ENCODE measurements at places on chromosomes 5 and 9.

GRCh38 chr5:159764283-159765134 is 151.8 kb upstream of the ADRA1B start:
- DNase-seq: peak; percentile 88

DNA sequence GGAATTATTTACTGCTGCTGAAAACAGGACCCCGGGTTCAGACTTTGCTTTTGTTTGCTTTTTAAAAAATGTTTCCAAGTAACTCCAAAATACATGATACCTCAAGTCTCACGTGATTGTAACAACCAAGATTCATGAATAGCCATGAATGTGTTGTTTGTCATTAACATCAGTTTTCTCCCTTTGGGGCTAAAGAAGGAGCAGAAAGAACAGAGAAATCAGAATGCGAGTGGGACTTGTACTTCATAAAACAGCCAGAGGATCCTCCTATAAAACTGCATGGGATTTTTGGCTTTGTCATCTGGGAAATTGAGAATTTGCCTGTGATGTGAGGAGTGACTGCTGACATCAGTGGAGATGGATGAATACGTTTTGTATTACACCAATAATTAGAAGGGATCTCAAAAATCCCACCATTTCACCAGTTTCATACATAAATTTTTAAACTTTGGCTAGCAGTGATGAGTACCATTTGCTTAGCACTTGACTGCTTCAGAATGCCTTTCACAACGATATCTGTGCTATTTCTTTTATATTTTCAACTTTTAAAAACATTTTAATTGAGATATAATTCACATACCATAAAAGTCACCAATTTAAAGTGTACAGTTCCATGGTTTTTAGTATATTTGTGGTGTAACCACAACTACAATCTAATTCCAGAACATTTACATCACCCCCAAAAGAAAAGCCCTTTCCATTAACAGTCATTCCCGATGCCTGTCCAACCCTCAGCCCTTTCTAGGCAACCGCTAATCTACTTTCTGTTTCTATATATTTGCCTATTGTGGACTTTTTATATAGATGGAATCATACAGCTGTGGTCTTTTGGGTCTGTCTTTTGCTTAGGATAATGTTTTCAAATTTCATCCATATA is 126.9 kb upstream of the ANKRD55 start:
- no peak for DNase-seq

GRCh38 chr9:123713282-123713681 is 216.6 kb downstream of the DENND1A start:
- DNase-seq: no peak

DNA sequence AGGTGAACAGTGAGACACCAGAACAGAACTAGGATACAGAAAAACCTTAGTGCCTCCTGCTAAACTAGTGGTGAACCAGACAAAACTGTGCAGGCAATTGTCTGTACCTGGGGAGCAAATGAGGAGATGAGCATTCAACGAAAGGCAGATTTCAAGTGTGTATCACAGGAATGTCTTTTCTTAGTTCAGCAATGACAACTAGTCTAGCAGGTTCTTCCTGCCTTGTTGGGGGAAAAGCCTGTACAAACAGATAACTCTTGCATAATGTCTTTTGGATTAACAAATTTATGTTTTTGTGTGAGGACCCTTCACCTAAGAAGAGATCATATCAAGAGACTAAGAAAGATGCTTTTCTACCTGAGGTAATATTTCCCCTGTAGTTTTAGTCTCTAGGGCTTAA is 21.8 kb upstream of the DENND4C start:
- no peak for DNase-seq

- DNase-seq: no peak
These were observed 70.0 kb upstream of the GFPT2 start for GRCh38 chr5:180423133-180423532.

DNA sequence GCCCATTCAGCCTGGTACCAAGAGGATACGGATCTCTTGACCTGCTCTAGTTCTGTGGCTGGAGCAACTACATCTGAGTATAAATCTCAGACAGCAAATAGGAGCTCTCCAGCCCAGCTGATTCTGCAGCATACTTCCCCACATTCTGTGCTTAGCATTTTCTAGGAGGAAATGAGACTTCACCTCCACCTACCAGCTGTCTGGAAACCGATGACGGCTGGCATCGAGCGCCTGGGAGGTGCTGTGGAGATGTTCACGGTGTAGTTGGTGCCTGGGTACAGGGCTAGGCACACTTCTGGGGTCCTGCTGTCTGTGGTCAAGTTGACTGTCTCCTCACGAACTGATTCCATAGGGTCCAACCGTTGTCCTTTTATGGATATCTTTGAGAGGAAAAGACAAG is 63.6 kb downstream of the SUSD1 start:
- DNase-seq: no peak

- no peak for DNase-seq
These were observed 20.4 kb downstream of the NXNL2 start for GRCh38 chr9:88555268-88555980.

- DNase-seq: no peak
These were observed 79.2 kb downstream of the C9orf152 start for GRCh38 chr9:110128664-110129329.

DNA sequence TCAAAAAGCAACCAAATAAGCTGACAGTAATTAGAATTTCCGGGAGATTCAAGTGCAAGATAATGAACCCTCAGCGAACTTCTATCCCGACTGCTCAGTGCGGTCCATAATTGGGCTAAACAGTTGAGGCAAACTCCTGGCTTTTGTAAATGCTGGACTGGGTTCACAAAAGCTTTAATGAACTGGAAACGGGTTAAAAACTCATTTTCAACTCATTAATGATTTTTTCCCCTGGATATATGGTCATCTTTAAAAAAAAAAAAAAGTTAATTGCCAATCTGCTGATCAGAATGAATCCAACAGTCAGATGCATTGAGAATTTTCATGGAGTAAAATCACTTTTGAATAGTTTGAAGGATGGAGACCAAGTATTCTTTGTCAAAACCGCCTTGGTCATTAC is 79.5 kb upstream of the WWC1 start:
- no peak for DNase-seq

GRCh38 chr9:78121488-78121887 is 89.9 kb upstream of the GNAQ start:
- no peak for DNase-seq

DNA sequence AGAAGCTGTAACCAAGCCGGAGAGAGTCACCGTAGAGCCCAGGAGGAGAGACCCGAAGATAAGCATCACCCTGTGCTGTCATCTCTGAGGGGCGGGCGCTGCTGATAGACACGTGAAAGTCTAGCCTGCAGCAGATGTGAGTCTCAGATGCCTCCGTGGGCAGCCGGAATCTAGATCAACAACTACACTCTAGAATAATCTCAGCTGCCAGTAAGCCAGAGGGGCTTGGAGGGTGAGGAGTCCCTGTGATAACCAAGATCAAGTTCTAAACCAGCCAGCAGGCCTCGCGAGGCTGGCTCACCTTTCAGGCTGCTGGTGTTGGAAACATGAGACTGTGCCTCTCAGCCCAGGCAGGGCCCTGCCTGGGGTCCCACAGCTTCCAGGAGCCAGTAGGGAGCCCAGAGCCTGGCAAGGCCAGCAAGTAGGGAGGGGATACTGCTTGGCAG is 54.1 kb downstream of the DAPK1 start:
- DNase-seq: no peak

DNA sequence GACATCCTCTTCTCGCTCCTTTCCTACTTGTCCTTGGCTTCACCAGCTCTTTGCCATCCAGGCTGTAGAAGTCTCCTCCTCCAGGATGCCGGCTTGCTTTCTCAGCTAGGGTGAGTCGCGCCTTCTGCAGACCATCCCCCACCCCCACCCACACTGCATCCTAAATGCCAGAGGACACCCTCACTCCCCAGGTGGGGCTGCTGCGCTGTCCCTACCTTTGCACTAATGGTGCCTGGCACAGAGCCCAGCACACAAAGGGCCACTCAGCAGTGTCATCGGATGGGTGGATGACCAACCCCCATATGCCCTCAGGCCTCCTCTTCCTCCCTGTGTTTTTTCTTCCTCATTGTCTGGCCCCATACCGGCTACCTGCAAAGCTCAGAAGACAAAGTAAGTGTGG is 14.8 kb downstream of the IL9 start:
- no peak for DNase-seq

DNA sequence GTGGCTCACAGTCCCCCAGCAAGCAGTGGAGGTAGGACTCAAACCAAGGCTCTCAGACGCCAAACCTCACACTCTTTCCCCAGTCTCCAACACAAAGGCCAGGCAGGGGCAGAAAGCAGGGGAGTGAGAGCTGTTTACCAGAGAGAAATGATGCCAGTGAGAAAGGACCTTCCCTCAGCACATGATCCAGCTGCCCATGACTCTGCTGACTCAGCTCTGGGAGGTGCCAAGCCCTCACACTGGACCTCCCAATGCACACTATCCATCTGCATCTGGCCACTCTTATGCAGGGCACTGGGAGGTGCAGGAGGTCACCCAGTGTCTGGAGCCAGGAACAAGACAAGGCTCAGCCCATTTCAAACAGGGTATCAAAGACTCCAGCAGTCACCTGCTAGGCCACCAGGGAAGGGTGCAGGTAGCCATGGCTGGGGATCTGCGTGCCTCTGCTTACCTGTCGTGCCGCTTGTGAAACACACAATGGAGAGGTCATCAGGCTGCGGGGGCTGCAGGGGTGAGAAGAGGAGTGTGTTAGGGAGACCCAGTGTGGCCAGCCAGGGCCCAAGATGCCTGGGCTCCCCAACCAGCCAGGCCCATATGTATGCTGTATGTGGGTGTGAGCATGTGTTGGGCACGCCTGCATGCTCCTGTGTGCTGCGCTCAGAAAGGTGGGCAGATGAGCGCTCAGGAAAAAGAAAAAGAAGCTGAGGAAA is 26.3 kb downstream of the ACSL6 start:
- DNase-seq: no peak

DNA sequence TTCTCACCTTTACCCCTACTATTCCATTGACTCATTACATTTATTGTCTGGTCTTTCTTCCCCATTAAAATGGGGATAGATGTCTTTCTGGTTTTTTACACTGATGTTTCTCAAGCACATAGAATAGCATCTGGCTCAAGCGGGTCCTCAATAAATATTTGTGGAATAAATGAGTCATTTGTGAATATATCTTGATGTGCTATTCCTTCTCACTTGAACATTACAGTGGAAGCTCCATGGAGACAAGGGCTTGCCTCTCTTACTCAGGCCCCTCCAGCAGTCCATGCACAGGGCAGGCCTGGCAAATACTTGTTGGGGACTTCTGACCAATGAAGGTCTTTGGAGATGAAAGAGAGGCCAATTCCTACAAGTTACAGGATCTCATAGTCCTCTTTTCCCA is 151.7 kb upstream of the TAS2R1 start:
- DNase-seq: no peak

DNA sequence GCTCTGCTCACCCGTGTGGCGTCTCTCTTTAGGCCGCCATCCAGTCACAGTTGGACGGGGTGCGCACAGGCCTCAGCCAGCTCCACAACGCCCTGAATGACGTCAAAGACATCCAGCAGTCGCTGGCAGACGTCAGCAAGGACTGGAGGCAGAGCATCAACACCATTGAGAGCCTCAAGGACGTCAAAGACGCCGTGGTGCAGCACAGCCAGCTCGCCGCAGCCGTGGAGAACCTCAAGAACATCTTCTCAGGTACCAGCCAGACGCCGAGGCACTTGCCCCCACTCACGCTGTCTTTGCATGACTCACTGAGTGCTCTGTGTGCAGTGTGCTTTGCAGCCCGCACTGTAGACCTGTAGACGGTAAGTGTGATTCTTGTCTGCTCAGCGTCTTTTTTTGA is 4.5 kb downstream of the EXOC3 start:
- no peak for DNase-seq

- DNase-seq: peak; percentile 16
These were observed 117.5 kb upstream of the OR13F1 start for GRCh38 chr9:104386425-104387069.

GRCh38 chr9:92176068-92176799 is 61.0 kb upstream of the SPTLC1 start:
- DNase-seq: no peak

DNA sequence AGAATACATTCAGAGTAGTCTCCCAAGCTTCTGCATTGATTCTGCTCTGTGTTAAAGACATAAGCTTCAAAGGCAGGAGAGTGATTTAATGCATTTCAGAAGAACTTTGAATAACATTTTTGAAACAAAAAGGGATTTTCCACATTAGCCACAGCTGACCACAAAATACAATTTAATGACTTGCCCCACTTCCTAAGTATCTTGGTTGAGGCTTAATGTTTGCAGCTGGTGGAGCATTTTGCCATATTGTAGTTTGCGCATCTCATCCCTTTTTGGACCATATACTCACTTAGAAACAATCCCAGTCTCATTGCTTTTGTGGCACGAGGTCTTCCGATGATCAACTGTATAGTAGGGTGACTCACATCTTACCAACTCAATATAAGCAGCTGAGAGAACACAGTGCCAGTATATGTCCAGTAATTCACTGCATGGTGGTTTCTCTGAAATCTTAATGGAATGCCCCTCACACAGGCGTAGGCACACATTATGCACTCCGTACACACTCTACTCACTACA is 455.8 kb upstream of the PTGER4 start:
- peak; percentile 88 for DNase-seq

GRCh38 chr9:98485706-98486105 is 223.0 kb downstream of the GABBR2 start:
- DNase-seq: no peak

DNA sequence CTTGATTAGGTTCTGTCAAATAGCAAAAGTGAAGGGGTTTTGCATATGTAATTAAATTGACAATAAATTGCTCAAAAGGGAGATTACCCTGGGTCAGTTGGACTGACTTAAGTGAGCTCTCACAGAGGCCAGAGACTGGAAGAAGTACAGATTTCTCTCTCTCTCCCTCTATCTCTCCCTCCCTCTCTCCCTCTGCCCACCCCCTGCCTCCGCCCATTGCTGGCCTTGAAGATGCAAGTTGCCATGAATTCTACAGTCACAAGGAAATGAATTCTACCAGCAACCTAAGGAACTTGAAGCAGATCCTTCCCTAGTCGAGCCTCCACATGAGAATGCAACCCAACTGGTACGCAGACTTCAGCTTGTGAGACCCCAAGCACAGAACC is 119.2 kb downstream of the LPAR1 start:
- no peak for DNase-seq

DNA sequence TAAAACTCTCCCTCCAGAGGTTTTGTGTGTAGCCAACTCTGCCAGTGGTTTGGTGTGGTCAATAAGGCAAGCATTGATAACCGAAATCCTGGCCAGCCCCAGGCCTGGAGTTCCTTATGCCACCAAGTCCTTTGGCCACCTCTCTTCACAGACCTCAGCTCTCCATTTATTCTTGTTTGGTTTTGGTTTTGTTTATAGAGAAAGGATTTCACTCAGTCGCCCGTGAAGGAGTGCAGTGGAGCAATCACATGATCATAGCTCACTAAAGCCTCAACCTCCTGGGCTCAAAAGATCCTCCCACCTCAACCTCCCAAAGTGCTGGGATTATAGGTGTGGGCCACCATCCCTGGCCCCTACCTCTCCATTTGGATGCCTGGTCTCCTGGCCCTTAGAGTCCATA is 55.4 kb upstream of the PPARGC1B start:
- DNase-seq: no peak

- no peak for DNase-seq
These were observed at the start of gene SERINC5 for GRCh38 chr5:80255811-80256712. Gene SERINC5 (minus strand): TSS chr5:80256048. CDS start chr5:80255922, 126 bp downstream.

GRCh38 chr9:75451505-75451904 is 363.2 kb downstream of the OSTF1 start:
- no peak for DNase-seq

- DNase-seq: peak; percentile 9
These were observed 28.0 kb downstream of the DNAJC21 start for GRCh38 chr5:34957321-34957720.

Data from AG04449 (cell line).